ENCODE measurements at places on chromosomes 3 and 15.

GRCh38 chr3:46464326-46465195 is at the start of gene LTF:
TSS of gene LTF (minus strand) at chr3:46464905. CDS start at chr3:46464867, 38 bp downstream.
- DNase-seq, result peak; percentile 72

GRCh38 chr3:134464689-134465365 is 21.0 kb downstream of the ANAPC13 start:
- DNase-seq, result no peak

DNA sequence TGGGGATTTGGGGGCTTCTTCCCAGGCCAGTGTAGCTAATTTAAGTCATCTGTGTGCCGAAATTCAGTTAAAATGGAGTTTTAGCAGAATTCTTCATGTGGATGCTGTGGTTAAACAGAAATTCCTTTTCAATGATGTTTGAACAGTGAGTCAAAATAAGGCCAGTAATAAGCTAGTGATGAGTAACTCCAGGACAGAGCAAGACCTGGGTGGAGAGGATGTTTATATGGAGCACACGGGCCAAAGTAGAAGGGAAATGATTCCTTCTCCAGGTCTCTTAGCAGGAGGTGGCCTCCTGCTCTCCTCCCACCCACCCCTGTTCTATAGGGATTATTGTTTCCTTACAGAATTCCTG is 31.9 kb upstream of the UACA start:
- no peak for DNase-seq

DNA sequence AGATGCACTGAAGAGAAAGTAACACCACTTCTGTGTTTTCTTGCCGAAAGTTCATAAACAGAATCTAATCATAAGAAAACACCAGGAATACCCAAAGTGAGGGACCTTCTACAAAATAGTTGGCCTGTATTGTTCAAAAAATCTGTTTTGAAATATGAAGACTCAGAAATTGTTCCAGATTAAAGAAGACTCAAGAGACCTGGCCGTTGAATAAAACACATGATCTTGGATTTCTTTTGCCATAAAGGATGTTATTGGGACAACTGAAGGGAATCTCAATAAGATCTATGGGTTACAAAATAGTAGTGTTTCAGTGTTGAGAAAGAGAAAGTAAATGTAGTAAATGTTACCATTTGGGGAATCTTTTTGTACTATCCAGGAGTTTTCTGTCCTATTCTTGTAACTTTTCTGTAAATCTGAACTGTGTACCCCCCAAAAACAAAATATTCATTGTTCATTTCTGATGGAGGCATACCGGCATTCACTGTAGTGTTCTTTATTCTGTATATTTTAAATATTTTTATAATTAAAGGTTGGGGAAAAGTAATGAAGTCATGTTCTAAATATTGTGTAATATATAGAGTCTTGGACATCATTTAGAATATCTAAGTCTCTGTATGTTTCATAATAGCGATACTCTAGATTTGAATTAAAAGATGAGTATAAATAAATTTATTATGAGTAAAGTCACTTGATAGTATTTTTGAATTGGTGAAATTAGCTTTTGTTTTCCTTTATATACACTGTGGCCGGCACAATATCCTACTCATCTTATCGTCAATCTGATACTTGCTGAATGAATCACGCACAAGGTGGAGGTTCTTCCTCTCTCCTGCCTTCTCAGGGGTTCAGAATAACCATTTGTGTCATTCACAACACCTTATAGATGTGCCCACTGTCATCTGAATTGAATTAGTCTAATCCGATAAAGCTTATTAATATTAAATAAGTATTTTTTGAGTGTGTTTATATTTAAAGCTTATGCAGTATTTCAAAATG is 66.7 kb downstream of the TRAK1 start:
- no peak for DNase-seq

GRCh38 chr3:71566776-71567175 is 16.8 kb downstream of the FOXP1 start:
- no peak for DNase-seq

DNA sequence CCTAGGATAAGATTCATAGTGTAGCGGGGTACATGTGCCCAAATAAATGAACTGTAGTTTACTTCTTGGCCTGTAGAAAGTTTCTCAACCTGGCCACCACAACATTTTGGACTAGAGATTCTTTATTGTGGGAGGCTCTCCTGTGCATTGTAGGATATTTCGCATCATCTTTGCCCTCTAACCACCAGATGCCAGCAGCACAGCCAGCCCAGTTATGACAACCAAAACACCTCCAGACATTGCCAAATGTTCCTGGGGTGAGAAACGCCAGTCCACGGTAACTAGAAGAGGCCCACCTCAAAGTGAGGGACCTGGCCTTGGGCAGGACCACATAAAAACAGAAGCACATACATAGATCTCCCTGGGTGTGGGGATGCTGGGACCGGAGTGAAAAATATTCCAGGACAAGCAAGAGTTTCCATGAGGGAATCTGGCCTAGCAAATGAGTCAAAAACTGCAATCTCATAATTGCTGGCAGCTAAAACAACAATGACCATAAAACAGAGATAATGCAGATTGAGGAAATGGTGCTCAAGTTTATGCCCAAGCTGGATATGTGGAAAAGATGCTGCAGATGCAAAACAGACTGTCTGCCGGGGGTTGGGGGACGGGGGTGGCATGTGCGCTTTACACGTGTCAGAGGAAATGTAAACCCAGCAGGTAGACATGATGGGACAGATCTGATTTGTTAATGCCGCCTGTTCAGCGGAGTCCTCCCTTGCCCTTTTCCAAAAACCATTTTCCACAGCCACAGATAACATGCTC is 39.7 kb downstream of the ARHGEF3 start:
- no peak for DNase-seq

- DNase-seq, result no peak
Observed at GRCh38 chr3:167602041-167602440, 51.7 kb downstream of the WDR49 start.

DNA sequence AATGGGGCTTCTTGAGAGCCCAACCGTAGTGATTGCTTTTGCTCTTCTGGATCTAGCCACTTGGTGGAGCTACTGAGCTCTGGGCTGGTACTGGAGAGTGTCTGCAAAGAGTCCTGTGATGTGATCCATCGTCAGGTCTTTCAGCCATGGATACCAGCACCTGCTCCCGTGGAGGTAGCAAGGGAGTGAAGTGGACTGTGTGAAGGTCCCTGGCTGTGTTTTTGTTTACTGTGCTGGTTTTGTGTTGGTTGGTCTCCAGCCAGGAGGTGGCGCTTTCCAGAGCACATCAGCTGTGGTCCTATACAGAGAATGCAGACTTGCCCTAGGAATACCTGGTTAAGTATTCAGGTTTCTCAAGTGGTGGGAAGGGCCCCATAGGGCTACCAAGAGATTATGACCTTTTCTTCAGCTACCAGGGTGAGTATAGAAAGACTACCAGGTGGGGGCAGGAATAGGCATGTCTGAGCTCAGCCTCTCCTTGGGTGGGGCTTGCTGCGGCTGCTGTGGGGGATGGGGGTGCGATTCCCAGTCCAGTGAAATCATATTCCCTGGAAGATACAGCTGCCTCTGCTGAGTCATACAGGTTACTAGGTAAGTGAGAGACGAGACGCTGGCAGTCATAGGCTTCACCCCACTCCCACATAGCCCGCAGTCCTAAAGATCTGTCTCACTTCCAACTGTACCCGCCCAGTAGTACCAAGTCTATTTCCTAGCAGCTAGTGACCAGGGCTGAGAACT is 733.7 kb downstream of the ZNF385D start:
- peak; percentile 0 for DNase-seq

DNA sequence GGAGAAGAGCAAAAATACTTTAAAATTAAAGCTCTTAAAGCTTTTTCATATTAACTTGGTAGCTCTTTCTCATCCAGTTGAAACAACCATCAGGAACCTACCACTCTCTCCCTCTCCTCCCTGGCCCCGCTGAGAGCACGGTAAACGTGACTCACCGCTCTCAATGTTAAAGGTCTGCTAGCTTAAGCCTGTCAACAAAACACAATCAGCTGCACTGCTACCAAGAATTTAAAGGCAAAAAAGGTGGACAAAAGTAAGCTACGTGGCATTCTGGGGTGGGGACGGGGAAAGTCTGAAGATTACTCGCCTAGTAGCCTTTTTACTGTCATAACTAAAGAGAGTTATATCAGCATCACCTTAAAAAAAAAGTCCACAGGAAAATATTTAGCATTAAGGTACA is 8.4 kb upstream of the GP5 start:
- no peak for DNase-seq

DNA sequence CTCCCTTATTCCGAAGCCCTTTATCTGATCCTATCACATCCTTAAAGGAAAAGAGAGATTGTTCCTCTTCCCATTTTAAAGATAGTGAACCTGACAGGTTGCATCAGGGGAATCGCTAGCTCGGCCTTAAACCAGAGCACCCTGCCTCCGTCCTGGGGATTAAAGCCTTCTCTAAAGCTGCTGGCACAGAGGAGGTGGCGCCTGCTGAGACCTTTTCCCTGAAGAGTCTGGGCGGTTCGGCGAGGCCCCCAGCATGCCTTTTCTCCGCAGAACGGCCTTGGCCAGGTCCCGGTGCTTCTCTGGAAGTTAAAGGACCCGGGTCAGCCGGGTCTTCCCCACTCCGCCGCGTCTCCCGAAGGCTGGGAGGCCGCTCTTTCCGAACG is 593 bp downstream of the FAM219B start:
- DNase-seq, result no peak

GRCh38 chr15:99014803-99015697 is 7.5 kb upstream of the PGPEP1L start:
- DNase-seq, result peak; percentile 92

DNA sequence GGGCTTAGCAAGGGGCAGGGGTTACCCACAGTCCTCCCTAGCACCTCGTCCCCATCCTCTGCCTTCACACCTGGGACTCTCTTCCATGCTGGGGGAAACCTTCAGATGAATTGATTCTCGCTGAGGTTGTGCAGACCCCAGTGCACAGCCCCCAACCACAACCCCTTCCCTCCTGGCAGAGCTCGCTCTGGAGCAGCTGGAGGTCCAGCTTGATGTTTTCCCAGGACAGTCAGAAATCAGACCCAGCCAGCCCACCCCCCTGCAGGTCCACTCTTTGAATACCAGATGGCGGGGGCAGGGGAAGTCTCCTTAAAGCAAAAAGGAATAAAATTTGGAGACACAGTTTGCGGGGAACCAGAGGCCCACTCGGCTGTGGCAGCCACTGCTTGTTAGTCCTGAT is 234.4 kb downstream of the XXYLT1 start:
- no peak for DNase-seq

GRCh38 chr3:171991166-171991565 is 48.2 kb upstream of the FNDC3B start:
- DNase-seq, result no peak

DNA sequence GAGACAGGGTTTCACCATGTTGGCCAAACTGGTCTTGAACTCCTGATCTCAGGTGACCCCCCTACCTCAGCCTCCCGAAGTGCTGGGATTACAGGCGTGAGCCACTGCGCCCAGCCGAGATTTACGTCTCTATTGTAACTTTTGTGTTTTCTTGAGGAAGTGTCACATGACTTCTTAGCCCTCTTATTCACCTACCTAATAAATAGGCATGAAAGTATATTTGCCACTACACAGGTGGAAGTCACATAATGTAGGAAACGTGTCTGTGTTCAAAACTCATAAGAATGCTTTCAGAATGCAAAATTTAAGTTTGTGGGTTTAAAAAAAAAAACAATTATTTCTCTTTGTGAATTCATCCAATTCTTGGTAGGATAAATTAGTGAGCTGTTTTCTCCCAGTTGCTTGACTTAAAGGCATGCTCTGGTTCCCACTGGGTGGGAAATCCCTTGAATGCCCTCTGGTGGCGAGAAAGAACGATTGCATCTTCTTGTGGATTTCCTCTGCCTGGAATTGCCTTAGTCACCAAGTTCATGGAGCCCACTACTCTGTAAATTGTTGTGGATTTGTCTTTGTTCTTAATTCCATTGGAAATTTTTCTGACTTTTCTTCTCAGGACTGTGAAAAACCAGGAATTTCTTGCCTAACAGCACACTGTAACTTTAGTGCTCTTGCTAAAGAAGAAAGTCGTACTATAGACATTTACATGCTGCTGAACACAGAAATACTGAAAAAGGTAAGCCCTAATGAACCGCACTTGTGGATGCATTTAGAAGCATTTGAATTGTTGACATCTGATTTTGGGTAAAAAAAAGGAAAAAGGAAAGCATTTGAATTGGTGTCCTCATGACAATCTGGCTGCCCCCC is 82.2 kb upstream of the CTDSPL start:
- peak; percentile 83 for DNase-seq

DNA sequence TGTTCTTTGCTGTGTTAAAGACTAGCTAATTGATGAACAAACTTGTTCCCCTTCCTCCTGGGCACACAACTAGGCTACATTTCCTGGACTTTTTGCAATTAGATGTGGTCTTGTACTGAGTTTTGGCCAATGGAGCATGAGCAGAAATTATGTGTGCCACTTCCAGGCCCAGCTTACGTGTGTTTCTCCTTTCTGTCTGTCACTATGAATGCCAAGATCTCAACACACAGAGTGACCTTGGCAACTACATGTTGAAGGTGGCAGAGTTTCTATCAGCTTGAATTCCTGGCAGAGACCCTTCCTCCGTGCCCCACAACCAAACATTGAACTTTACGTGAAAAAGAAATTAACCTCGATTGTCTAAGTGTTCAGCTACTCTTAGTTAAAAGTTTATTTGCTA is 81.7 kb upstream of the PIAS1 start:
- DNase-seq, result no peak

DNA sequence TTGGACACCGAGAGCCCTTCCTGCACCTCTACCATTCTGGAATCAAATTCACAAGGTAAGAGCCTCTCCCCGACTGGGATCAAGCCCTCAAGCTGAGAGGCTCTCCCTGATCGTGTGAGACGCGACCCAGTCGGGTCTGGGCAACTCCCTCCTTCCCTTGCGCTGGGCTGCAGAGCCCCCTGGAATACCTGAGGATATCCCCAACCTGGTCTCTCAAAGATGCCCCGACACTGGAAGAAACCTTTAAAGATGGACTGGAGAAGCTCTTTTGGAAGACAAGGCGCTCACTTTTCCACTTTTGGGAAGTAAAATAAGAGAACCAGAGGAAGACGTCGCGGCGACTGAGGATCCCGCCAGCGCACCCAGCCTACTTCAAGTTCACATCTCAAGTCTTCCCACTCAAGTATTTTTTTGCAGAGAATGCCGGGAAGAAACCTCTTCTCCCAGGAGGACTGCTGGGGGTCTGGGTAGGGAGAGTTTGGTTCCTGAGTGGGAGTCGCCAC is 33.8 kb downstream of the ZIC4 start:
- DNase-seq, result no peak

DNA sequence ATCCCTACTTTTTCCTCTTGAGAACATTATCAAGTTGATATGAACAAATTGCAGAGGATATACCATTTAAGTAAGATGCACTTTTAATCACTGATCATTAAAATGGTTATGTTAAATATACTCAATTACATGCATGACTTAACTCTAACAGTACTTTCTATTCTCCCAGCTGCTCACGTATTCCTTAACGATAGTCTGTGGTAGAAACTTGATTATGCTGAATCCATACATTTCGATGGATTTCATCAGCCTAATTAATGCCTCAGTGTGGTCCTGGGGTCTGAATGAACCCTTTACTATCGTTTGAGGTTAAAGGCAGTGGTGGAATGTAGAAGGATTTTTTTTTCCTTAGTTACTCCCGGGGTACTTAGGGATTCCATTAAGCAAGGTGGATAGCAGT is 18.6 kb downstream of the SOX2 start:
- DNase-seq, result no peak

GRCh38 chr15:97502038-97502437 is 458.5 kb upstream of the ARRDC4 start:
- DNase-seq, result no peak

GRCh38 chr3:59677747-59678702 is 628.2 kb upstream of the CFAP20DC start:
- DNase-seq, result no peak

GRCh38 chr3:25665315-25666280 is 891 bp upstream of the TOP2B start:
- no peak for DNase-seq

All from H7 (cell line).